IMR-90 (cell line): ENCODE measurements at places on chromosomes 12 and 14.

DNA sequence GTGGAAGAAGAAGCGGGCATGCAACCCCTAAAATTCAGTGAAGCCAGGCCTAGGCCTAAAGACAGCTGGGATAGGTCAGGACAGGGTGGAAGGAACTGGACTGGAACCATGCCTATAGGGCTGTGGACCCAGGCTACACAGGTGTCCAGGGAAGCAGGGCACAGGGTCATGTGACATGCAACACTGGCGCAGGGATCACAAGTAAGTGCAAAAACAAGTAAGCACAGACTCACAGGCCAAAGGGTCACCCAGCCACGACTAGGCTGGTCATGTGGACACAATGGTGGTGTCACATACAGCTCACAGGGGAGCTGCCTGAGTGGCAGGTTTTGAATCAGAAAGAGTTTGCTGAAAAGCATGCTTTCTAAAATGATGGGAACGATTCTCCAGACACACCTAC lies 195.7 kb downstream of the SPTSSA start:
- DNase-seq = no peak

- no peak for DNase-seq
Observed at GRCh38 chr12:130934753-130935152, 19.0 kb upstream of the ADGRD1 start.

- peak; percentile 15 for DNase-seq
Observed at GRCh38 chr14:34258318-34258717, 203.7 kb downstream of the SPTSSA start.

DNA sequence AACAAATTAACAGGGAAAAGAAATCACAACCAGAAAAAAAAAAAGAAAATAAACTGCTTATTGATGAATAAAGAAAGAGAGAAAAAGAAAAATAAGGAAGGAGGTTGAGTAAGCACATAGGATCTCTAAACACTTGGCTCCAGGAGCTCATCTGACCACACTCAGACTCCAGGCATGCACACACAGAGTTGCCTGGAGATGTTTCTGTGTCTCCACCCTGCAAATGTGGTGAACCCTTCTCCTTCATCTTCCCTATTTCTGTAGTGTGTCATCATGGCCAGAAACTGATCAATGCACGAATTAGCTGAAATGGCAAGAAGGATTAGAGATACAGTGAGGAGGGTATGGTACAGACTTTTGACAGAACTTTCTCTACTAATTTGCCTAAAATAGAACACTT lies 20.2 kb downstream of the OR4N2 start:
- no peak for DNase-seq

DNA sequence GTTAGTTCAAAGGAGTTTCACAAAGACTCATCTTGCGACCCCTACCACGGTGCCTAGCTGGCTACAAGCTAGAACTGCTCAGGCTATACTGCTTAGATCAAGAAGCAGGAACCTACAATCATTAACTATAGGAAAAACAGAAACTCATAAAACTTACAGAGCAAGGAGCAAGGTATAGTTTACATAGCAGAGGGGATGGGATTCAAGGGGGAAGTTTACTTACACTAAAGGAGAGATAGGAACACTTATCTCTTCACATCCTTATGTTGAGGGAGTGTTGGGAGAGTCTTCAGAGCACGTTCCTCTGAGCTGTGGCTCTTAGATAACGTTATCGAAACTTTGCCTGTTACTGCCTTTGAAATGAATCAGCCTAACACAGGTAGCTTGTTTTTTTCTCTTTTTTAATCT lies 58.1 kb downstream of the FSCB start:
- DNase-seq = no peak

GRCh38 chr14:105866841-105867321 lies 340.5 kb downstream of the TMEM121 start:
- DNase-seq = no peak

GRCh38 chr14:97074456-97074855 lies 277.3 kb downstream of the VRK1 start:
- DNase-seq = no peak

- no peak for DNase-seq
Observed at GRCh38 chr14:89550821-89551220, 133.8 kb upstream of the FOXN3 start.

DNA sequence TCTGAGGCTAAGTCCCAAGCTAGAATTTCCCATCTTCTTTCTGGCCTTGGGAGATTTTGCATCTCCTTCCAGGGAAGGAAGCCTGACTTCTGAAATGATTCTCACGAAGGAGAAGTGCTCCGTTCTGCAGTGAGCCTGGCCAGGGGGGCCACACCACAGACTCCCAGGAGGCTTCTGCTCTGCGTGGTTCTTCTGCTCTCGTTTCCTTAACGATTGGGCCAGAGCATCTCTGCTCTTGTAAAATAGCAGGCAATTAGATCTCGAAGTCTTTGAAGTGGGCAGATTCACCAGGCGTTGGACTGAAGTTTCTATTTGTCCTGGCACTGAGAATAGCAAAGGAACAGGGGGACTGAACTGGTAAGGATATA lies 6.7 kb upstream of the BATF start:
- DNase-seq = no peak

DNA sequence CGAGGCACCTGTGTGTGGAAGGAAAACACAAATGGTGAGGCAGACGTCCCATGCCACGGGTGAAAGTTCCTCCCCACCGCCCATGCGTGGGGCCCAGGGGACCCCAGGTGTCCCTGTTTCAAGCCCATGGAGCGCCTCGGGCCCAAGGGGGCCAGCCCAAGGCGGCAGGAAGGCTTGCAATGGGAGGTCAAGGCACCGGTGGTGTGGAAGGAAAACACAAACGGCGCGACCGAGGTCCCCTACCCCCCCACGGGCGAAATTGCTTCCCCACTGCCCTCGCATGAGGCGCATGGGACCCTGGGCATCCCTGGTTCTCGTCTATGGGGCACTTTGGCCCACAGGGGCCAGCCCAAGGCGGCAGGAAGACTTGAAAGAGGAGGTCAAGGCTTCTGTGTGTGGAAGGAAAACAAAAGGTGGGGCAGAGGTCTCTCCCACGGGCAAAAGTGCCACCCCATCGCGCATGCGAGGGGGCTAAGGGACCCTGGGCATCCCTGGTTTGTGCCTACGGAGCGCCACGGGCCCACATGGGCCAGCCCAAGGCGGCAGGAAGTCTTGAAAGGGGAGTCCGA lies 379.4 kb downstream of the ALG10 start:
- DNase-seq = no peak

DNA sequence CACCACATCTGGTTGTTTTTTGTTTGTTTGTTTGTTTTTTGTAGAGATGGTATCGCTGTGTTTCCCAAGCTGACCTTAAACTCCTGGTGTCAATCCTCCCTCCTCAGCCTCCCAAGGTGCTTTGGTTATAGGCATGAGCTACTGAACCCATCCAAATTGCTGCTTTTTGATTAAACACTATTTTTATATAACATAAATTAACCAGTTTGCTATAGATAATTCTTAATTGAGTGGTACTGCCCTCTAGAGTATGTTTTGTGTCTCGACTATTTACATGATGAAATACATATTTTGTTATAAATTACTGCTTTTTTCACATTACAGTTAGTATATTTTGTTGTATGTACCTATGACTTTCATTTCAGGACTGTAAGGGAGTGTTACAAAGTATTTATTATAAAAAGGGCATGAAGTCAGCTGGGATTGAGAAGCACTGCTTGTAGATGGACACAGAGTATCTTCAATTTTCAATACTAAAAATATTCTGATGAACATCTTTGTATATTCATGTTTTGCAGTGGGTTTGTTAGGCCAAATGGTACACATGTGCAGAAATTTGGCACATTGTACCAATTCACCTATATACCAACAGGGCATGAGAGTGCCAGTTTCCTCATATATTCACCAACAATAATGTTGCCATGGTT lies 14.9 kb upstream of the SCAF11 start:
- DNase-seq = peak; percentile 34

GRCh38 chr12:92020983-92021665 lies 124.5 kb downstream of the BTG1 start:
- DNase-seq = peak; percentile 27

GRCh38 chr14:91125271-91125660 lies 11.4 kb downstream of the DGLUCY start:
- no peak for DNase-seq

DNA sequence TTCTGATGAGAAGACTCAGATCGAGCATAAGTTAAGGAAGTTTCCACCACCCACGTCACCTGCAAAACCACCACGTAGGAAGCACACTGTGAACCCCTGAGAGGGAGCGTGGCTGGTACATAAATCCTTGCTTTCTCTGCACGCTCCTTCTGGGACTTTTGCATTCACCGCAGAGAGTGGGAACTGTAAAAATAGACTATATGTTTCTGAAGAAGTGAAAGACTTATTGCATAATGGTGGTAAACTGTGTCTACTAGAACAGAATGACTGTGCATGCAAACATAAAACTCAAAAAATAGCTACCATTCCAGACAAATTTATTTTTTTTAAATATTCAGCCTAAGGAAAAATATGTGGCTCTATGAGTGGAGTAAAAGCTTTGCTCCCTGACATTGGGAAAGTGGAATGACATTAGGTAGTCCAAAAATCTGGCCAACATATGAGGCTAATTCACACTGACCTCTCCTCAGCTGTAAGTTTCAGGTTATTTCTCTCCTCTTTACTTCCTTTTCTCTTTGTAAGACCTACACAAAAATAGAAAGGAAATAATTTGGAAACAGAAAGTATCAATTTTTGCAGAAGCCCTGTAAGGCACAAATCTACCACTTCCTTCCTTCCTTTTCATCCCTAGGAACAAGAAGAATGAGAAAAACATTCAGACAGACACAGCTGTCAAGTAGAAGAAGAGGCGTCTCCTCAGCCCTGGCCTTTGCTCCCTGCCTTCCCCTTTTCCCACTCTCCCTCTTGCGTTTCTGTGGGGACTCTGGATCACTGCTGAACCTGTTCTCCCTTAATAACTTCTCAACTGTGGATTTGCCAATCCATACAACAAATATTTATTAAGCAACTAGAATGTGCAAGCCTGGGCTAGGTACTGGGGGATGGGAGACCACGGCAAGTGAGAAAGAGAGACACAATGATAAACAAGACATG lies 264.3 kb upstream of the FOXN3 start:
- DNase-seq = no peak

DNA sequence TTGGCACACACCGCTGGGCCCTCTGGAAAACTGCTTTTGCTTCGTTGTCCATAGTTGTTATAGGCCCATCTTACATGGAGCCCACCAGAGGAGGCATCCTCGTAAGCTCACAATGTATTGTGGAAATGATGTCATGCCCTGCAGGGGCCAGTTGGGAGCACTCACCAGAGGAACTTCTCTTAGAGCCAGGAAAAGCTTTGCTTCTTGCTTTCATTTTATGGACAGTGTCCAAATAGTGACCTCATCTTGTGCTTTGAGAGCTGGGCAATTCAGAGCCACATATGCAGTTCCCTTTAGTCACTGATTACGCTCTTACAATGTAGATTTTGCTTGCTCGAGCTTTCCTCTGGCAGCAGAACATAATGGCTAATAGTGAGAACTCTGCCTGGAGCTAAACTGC lies 275.6 kb downstream of the AACS start:
- peak; percentile 52 for DNase-seq

- no peak for DNase-seq
Observed at GRCh38 chr12:122845041-122845864, 10.0 kb downstream of the HIP1R start.

DNA sequence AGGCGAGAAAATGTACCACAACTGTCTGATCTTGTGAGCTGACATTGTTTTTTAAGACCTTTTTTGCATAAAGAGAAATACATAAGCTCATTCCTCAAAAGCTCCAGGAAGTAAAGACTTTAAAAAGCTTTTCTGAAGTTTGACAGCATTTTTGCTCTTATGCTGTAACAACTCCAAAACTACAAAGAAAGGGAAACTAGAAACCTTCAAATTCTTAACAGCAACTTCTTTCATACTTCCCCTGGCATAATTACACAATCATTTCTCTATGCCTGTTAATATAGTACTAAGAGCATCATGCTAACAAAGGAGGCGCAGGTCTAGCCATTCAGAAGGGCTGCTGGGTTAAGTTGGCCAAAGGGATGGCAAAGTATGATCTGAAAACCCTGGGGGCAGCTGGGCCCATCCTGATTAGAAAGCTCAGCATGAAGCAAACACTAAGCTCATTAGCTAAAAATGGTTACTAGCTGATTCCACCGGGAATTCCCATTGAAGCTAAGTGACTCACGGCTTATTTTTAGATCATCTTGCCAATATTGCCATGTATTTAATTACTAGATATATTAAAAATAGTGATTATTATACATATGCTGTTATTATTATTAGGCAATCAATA lies 26.1 kb upstream of the ANP32D start:
- no peak for DNase-seq

GRCh38 chr14:88746052-88746451 lies 46.7 kb downstream of the EML5 start:
- peak; percentile 58 for DNase-seq

DNA sequence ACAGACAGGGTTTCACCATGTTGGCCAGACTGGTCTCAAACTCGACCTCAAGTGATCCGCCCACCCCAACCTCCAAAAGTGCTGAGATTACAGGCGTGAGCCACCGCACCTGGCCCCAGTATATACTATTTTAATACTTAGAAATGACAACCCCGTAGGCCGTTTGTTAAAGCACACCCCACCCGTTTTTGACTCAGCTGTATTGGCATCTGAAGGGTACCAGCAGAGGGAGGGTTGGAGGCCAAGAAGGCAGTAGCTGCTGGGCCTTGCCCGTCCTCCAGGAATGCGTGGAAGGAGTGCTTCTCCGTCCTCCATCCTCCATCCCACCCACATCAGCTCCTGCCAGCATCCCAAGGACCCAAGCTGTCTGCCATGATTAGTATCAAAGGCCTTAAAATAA lies 6.3 kb upstream of the NIN start:
- no peak for DNase-seq

- DNase-seq = no peak
Observed at GRCh38 chr14:63268771-63269170, 50.0 kb downstream of the GPHB5 start.

DNA sequence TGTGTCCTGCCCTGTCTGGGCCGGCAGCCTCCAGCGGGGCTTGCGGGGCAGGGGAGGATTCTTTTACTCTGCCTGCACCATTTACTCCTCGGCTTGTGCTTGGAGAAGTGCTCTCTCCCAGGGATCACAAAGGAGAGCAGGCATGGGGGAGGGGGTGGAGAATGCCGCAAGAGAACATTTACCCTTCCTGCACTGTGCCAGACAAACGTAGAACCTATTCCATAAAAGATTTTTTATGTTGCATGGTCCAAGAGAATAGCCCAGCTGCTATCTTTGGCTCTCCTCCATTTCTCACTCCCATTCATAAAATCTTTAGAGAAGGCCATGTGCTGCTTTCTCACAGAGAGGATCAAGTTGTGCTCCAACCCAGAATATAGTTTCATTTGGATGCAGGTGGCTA lies 159.4 kb downstream of the SPTSSA start:
- no peak for DNase-seq

- DNase-seq = no peak
Observed at GRCh38 chr14:64220466-64220865, 73.7 kb downstream of the ESR2 start.

- DNase-seq = no peak
Observed at GRCh38 chr12:117466677-117467362, 105.4 kb upstream of the NOS1 start.

- no peak for DNase-seq
Observed at GRCh38 chr14:58944343-58944967, 244.0 kb upstream of the DAAM1 start.
